ENCODE measurements at places on chromosomes 13 and 19.
A peak's percentile ranks its signal among the peaks of the same experiment; 100 is the strongest.

GRCh38 chr19:14106840-14107239 is 10.7 kb downstream of the PRKACA start:
- DNase-seq: no peak

DNA sequence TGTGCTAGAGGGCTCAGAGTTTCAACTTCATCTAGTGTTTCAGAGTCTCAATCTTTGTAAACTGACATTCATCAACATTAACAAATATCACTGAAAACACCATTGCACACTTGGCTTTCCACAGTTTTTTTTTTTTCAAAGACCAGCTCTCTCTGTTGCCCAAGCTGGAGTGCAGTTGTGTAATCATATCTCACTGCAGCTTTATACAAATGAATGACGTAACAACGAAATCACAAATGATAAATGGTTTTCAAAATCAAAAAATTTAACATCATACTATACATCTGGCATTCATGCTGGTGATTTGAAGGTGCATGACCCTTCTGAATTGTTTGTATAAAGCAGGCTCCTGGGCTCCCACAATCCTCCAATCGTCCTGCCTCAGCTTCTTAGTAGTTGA is 248.0 kb upstream of the TMTC4 start:
- no peak for DNase-seq

- DNase-seq: no peak
These were observed 258.8 kb upstream of the SPRY2 start for GRCh38 chr13:80599765-80600164.

- DNase-seq: peak; percentile 79
These were observed 5.3 kb downstream of the SLC27A1 start for GRCh38 chr19:17475541-17476115.

GRCh38 chr13:46633416-46633815 is 80.4 kb downstream of the LRCH1 start:
- peak; percentile 92 for DNase-seq

- no peak for DNase-seq
These were observed 20.2 kb downstream of the ZC3H13 start for GRCh38 chr13:46032341-46032740.

DNA sequence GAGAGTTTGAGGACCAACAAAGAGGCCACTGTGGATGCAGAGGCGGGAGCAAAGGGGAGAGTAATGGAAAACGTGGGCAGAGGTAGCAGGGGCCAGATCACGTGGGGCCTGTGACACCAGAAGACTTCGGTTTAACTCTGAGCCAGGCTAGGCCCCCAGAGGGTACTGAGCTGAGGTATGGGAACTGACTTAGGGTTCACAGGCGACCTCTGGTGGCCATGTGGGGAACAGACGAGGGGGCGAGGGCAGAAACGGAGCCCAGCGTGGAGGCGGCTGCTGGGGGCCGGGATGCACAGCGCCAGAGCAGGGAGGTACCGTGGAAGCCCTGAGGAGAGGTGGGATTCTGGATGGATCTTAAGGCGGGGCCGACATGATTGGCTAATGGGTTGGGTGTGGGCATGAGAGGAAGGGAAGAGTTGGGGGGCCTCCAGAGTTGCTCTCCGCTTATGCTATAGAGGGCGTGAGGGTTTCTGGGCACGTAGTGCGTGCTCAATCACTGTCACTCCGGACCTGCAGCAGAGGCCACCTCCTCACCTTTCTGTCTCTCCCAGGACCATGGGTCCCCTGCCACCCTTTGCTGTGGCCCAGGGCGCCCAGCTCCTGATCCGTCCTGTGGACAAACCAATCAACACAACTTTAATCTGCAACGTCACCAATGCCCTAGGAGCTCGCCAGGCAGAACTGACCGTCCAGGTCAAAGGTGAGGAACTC is 13.7 kb downstream of the PVR start:
- DNase-seq: peak; percentile 78

GRCh38 chr19:14614099-14614412 is 31.2 kb downstream of the CLEC17A start:
- DNase-seq: no peak

DNA sequence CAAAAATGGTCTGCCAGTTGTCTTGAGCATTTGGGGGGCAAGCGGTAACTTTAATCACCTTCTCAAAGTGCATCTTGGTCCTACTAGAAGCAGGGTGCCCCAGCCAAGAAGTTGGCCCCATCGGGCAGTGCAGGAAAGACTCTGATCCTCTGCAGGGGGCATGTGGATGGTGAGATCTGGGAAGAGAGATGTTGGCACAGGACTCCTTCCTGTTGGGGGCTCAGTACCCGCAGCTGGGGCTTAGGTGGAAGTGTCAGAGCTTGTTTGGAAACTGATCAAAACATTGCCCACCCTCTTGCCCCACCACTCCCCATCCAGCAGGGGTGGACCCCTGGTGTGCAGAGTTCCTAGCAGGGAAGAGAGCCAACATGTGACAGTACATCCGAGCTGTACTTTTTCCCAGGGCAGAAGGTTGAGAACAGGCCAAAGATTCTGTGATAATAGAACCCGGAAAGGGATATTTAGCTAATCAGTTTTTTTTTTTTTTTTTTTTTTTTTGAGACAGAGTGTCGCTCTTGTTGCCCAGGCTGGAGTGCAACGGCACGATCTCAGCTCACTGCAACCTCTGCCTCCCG is 8.8 kb downstream of the RRAS start:
- DNase-seq: no peak

DNA sequence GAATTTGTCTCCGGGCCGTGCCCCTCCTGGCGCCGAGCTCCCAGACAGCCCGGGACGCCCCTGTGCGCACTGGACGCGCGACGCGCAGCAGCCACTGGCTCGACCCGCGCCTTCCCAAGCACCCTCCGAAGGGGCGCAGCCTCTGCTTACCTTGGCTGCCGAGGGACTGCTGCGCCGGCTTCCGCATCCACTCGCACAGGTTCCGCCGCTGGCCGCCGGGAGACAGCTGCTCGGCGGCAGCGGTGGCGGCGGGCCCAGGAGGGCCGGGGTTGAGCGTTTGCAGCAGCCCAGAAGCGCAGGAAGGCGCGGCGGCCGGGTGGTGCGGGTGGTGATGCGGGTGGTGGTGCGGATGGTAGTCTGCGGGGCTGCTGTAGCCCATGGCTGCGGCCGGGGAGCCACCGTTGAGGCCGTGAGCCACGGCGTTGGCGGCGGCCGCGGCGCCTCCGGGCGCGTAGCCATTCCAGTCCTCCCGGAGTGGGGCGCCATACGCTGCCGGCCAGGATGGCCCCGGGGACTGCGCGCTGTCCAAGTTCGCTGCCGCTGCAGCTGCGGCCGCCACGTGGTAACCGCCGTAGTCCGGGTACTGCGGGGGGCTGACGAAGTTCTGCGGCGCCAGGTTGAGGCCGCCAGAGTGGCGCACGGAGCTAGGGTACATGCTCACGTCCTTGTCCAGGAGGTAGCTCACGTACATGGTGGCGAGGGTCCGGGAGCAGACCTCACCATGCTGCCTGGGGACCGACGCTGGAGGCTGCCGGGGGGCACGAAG is 616 bp downstream of the CDX2 start:
- no peak for DNase-seq

- no peak for DNase-seq
These were observed 115.4 kb downstream of the ZDHHC20 start for GRCh38 chr13:21343659-21344058.

DNA sequence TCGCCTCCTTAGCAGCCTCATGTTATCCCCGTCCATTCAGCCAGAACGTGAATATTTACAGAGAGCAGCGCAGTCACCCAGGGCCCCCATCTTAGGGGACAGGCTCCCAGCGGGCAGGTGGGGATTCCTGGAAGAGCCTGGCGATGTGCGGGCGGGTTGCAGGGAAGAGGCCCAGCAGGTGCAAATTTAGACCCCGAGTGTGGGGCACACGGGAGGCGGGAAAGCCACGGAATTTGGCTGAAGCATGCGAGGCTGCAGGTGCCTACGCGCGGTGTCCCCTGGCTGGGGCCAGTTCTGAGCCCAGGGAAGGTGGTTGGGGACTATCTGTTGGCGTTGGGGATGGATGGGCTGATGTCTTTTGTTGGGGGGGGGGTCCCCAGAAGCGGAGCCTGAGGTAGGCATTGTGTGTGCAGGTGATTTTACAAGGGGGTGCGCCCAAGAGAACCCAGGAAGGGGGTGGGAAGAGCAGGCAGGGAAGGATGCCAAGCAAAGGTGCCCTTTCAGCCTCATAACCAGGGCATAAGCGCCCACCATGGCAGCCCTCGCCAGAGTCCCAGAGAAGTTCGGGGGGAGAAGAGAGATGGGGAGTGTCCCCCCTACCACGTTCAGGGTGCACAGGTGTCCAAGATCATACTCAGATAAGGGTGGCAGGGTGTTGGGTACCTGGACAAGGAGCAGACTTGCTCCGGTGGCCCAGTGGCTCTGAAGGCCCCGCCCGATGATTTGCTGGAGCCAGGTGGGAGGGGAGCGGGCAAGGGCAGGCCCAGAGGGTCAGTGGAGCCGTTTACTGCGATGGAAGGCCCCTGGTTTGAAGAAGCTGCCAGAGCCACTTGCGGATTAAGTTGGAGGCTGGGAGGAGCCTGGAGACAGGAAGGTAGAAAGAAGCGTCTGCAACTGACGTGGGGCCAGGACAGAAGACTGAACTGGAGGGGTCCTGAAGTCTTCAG is 1.2 kb downstream of the TPGS1 start:
- no peak for DNase-seq

DNA sequence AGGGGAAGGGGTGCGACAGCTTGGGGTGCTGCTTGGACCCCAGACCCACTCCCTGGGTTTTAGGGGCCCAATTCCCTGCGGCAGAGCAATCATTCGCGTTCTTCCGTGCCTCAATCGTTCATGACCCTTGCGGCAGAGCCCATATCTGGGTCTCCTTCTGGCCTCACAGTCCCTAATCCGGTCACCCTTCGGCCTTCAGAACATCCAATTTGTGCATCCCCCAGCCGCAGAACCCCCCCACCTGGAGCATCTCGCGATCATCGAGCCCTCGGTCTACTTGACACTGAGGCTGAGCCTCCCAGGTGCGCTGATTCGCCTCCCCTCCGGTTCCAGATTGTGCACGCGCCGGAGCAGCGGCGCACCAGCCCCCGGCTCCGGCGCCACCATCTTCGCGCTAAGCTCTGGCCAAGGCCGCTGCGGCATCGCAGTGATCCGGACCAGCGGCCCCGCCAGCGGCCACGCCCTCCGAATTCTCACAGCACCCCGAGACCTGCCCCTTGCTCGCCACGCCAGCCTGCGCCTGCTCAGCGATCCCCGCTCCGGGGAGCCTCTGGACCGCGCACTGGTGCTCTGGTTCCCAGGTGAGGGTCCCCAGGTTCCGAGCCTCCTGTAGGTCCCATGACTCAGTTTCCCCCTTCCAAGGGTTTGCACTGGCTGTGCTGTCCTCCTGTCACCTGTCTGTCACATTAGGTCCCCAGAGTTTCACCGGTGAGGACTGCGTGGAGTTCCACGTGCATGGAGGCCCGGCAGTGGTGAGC is 501 bp downstream of the GTPBP3 start:
- DNase-seq: no peak

DNA sequence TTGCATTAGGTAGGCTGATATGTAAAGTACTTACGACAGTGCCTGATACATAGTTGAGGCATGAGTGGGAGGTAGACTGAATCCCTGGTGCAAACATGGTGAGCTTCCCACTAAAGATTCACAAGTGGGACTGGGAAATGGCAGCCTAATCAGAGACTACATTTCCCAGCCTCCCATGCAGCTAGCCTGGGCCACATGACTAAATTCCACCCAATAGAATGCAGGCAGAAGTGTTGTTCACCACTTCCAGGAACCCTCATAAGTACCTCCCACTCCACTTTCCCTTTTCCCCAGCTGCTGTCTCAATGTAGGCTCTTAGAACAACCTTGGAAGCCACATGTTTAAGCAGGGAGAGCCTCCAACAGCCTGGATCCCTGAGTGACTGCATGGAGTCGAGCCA is 104.9 kb downstream of the CACNA1A start:
- DNase-seq: peak; percentile 19

DNA sequence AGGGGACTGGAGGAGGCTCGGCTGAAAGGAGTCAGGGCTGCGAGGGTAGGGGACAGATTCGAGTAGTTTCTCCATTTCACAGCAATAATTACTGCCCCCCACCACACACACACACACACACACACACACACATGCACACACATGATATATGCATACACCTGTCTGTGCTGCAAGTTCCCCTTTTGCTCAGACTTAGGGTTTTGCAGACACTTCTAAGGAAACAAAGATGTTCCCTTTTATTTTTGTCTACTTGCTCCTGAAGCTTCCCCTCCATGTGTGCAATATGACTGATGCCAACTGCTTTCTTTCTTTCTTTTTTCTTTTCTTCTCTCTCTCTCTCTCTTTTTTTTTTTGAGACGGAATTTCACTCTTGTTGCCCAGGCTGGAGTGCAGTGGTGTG is 13.4 kb downstream of the MBD3L2B start:
- no peak for DNase-seq

GRCh38 chr13:113883314-113883811 is 19.5 kb upstream of the GAS6 start:
- no peak for DNase-seq

DNA sequence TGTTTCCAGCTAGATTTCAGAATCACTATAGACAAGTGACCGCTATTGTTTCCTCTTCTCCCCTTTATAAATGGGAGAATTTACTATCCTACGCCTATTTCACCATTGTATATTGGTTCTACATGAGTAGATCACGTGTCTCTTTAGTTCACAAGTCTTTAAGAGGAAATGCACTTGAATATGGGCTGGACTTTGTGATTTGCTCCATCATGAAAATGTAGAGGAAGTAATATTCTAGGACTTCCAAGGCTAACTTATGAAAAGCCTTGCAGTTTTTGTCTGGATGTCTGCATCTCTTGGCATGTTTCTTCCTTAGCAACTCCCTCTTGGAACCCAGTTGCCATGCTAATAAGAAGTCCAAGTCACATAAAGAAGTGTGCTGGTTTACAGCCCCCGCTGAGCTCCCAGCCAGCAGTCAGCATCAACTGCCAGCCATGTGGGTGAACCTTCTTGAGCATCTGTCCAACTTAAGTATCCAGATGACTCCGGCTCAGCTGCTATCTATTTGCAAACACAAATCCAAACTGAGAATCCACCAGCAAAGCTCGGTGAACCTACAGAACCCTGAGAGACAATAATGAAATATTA is 4.8 kb upstream of the FBXL3 start:
- no peak for DNase-seq

- no peak for DNase-seq
These were observed 486 bp downstream of the ZNF529 start for GRCh38 chr19:36572593-36573019.

GRCh38 chr13:32254916-32255723 is 60.0 kb downstream of the ZAR1L start:
- DNase-seq: no peak

DNA sequence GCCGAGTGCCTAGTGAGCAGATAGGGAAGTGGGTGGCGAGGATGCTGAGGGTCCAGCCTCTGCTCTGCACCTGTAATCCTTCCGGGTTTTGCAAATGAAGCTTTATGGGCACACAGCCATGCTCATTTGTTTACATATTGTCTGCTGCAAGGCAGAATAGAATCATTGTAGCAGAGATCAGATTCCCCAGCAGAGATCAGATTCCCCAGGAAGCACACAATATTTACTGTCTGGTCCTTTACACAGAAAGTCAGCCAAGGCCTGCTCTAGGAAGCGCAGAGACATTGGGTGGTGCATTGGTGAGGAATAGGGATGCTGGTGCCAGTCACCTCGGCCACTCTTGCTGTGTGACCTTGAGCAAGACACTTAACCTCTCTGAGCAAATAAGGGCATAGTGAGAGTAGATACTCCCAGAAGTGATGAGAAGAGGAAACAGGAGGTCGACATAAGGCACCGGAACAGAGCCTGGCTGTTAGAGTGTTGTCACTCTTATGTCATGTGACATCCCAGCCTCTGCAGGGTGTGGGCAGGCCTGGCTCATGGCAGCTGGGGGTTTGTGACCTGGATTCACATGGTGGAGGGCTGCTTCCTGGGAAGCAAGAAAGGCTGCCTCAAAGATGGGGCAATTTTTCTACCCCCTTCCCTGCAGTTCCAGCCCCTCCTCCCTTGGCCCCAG is 25.6 kb downstream of the CARM1 start:
- DNase-seq: no peak

Measured in fibroblast of skin of back (primary cell).